Effector CD8-positive, alpha-beta T cell (primary cell): ENCODE measurements at places on chromosomes 3 and 15.

- DNase-seq, result no peak
Observed at GRCh38 chr15:35330048-35330695, 215.8 kb downstream of the DPH6 start.

DNA sequence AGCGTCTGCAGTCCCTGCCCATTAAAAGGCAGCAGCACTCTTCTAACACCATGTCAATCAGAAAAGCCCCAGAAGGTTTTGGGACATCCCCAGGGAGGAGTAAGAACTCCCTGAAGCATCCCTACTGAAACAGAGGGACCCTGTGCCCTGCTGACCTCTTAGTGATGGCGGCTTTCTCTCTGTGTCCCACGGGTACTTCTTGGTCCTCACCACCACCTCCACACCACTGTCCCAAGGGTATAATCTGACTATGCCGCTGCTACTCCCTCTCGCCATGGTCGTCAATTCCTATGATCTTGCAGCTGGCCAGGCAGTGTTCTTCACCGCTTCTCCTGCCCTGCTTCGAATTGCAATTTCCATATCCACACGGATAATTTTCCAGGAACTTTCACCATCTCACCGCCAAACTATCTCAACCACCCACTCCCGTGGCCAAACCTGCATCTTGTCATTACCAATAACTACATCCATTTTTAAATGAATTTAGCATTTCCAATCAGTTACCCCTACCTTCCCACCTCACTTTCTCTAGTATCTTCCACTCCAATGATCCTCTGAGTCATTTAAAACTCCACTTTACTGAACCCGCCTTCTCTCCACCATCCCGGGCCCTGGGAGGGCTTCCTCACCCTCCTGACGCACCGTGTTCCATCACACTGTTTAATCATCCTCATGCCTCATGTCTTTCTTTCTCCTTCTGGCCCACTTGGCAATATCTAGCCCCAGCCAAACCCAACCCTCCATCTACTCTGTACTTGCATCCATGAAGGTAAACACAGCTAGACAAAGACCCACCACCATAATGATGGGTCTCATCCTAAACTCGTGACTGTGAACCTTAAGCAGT is 23.7 kb downstream of the PRR23E start:
- no peak for DNase-seq

GRCh38 chr3:30682434-30683155 is 76.2 kb downstream of the TGFBR2 start:
- no peak for DNase-seq

GRCh38 chr3:184177767-184178306 is 3.2 kb downstream of the AP2M1 start:
- no peak for DNase-seq

DNA sequence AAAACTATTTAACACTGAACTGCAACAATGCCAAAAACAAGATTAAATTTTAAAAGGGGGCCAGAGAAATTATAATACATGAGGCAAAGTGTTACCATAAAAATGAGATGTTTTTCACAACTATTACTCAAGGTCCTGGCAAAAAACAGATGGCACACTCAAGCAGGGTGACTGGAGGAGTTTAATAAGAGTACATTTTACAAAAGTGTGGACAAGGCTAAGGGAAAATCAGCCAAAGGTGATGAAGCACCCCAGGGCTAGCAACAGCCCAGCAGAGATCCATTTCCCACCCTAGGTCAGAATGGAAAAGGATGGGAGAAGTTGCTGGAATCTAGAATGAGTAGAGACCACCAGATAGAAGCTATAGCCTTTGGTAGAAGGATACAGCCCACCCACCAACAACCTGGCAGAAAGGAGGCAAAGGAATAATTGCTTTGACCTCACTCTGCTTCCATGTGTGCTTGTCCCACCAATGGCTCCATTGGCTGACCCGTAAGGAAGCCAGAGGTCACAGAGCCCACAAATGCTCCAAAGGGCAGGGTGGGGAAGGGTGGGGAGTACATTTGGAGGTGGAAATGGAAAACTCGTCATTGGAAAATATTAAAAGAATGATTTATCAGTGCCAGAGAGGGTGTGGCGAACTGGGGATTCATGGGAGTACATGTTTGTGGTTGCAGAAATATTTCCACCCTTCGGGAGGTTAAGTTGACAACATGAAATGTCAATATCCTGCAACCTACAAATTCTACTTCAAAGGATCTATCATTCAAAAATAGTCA is 161.0 kb upstream of the UBE2E2 start:
- no peak for DNase-seq

GRCh38 chr15:32730677-32731654 is 13.2 kb downstream of the GREM1 start:
- no peak for DNase-seq

DNA sequence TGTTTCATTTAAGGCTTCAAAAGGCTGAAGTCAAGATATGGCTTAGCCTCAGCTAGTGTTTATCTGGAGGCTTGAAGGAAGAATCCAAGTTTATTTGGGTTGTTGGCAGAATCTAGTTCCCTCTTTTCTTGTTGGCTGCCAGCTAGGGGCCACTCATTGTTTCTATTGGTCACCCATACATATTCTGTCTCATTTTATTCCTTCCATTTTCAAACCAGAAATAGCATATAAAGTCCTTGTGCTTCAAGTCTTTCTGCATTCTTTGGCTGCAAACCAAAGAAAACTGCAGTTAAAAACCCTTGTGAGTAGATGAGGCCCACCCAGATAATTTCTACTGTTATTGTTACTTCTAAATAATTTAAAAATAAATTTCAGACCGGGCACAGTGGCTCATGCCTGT is 301.7 kb downstream of the OXSM start:
- no peak for DNase-seq

DNA sequence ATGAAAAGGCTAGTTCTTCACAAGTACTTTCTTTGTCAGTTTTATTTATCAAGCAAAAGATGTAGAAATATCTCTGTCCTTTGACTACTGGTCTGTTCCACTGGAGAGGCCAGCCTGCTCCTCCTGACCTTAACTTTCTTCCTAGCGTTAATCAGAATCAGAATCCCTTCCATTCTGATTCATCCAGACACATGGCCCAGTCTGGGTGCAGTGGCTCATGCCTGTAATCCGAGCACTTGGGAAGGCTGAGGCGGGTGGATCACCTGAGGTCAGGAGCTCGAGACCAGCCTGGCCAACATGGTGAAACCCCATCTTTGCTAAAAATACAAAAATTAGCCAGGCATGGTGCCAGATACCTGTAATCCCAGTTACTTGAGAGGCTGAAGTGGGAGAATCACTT is 32.0 kb upstream of the MANF start:
- DNase-seq, result no peak

- no peak for DNase-seq
Observed at GRCh38 chr3:111768571-111769100, 90.4 kb upstream of the PHLDB2 start.

GRCh38 chr15:70271422-70272088 is 173.8 kb upstream of the TLE3 start:
- DNase-seq, result no peak

DNA sequence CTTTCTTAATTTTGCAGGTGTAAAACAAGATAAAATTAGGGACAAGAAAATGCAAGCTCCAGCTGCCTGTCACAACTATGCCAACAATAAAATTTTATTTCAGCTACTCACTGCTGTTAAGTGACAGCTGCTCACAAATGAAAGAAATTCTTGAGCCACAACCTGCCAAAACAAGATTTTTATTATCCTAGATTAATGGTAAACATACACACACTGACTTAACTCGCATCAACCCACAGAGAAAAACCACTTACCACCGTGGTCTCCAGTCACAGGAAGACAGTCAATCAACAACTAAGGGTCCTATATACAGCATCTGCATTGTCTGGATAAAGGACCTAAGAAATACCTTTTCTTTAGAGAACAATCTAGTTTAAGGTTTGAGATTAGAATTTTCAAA is 31.3 kb downstream of the EFL1 start:
- no peak for DNase-seq

- no peak for DNase-seq
Observed at GRCh38 chr3:177687291-177687690, 490.0 kb upstream of the TBL1XR1 start.

- DNase-seq, result no peak
Observed at GRCh38 chr3:178003756-178004155, 532.5 kb upstream of the KCNMB2 start.

- DNase-seq, result no peak
Observed at GRCh38 chr15:52185151-52185561, 6.0 kb downstream of the GNB5 start.

- no peak for DNase-seq
Observed at GRCh38 chr3:163016251-163016650, 1519.6 kb downstream of the OTOL1 start.

DNA sequence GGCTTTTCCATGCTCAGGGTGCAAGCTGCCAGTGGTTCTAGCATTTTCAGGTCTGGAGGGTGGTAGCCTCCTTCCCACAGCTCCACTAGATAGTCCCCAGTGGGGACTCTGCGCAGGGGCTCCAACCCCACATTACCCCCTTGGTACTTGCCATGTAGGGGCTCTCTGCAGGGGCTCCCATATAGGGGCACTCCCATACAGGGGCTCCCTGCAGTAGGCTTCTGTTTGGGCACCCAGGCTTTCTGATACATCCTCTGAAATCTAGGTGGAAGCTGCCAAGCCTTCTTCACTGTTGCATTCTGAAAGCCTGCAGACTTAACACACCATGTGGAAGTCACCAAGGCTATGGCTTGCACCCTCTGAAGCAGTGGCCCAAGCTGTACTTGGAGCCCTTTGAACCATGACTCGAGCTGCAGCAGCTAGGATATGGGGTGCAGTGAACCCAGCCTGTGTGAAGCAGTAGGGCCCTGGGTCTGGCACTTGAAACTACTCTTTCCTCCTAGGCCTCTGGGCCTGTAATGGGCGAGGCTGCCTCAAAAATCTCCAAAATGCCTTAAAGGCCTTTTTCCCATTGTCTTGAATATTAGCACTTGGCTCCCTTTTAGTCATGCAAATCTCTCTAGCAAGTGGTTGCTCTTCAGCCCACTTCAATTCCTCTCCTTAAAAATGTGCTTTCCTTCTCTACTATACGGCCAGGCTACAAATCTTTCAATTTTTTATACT is 96.4 kb downstream of the TPRA1 start:
- DNase-seq, result no peak

DNA sequence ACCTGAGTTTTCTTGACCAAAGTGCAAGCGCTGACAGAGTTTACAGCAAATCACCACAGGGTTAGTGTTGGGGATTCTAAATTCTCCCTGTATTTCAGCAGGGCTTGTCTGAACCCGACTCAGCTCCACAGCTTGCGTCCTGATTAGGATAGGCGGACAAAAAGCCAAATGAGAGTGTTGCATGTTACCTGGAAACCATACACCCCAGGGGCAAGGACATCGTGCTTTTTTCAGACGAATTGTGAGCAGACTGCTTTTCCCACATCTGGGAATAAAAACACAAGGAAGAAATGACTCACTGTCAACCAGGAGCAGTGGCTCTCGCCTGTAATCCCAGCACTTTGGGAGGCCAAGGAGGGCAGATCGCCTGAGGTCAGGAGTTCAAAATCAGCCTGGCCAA is 3.0 kb downstream of the DZIP1L start:
- DNase-seq, result no peak

DNA sequence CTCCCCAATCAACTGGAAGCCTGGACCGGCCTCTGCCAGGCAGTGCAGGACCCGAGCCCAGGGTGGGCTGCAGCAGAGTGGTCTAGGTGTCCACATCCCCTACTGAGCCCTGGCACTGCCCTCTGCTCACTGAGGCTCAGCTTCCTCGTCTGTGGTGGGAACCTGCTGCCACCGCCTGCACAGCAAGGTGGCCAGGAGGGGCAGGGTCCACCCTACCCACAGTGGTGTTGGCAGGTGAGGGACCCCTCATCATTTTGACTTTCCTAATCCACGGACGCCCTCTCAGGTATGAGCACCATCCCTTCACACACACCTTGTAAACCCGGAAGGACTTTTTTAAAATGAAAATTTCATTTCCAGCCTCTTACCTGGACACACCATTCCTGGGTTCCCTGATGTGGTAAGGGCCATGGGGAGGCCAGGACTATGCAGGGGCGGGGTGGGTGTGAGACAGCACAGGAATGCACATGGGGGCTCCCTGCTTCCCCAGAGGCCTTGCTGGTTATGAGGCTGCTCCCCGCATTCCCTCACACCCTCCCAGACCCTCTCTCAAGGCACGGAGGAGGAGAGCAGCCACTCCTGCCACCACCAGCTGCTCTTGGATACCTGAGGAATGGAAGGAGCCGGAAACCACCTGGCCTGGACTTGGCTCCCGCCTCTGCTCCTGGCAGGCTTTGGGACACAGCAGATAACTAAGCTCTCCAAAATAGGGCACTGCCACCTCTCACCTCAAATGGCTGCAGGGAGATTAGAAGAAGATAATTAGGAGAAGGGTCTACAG is 185.9 kb upstream of the TPM1 start:
- no peak for DNase-seq

DNA sequence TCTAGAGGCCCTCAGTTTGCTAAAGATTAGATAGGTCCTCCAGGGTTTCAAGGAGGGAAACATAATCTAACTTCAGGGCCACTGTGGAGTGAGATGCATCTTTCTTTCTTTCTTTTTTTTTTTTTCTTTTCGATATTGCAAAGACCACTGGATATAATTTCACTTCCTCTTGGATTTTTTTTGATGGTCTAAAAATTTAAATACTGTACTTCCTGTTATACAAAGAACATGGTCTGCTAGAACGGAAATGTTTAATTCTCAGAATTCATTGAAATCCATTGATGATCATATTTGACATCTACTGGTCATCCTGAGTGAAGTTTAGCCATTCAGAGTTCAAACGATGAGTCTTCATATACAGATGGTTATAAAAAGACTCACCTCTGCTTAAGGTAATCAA is 808.8 kb upstream of the LMCD1 start:
- DNase-seq, result no peak

- DNase-seq, result no peak
Observed at GRCh38 chr15:73388256-73388781, 19.6 kb upstream of the HCN4 start.

DNA sequence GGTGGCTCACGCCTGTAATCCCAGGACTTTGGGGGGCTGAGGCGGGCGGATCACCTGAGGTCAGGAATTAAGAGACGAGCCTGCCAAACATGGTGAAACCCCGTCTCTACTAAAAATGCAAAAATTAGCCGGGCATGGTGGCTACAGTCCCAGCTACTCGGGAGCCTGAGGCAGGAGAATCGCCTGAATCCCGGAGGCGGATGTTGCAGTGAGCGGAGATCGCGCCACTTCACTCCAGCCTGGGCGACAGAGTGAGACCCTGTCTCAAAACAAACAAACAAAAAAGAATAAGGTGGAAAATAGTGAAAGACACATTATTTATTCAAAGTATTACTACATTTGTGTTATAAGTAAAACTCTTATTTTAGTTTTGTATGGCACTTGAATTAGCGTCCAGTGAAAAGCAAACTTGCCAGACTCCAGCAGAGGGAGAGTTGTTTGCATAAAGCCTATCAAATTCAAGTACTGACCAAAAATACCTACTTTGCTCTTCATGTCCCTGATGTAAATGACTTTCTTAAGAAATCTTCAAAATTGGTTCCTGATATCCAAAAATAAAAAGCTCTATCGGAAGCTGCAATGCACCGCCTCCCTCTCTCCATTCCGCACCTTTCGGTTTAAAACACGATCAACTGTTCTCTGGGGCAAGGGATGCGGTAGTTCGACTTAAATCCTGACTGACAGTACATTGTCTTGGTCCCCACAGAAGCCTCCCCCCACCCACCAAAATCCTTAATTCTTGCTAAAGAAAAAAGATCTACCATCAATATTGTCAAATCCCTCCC is 1.2 kb downstream of the TRPM7 start:
- no peak for DNase-seq
